ENCODE measurements at places on chromosomes 2 and 18. TPM values are rescaled to one million over a fixed set of nuclear protein-coding genes. Genes with fewer than 3 reads are reported as not detected.

DNA sequence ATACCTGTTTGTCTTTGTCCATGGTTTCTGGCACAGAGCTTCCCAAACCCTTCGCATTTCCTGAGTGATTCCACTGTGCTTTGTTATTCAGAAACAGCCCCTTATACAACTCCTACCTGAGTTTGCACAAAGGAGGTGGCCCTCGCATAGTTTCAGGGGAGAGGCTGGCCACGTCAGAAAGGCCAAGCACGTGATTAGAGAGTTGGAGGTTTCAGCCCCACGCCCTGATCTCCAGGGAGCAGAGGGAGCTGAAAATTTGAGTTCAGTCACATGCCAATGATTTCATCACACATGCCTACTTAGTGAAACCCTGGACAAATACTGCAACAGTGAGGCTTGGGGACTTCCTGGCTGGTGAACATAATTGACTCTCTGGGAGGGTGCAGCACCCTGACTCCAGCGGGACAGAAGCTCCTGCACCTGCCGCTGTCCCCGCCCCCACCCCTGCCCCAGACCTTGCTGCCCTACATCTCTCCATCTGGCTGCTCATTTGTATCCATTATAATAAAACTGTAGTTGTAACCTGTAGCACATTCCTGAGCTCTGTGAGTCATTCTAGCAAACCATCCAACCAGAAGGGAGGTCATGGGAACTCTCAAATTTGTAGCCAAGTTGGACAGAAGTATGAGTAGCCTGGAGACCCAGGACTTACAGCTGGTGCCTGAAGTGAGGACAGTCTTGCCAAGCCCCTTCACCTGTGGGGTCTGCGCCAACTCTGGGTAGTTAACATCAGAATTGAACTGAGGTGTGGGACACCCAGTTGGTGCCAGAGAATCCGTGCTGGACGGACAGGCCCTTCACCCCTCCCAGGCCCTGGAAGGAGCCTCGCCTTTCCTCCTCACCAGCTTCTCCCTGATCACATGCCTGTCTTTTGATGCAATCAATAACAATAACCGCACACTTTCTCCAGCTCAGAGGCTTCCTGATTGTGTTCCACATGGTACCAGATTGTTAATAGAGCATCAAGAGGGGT, 224.3 kb downstream of the ANAPC1 start:
- DNase-seq, result peak; percentile 39
- no peaks in the 10 kb centered on the region for H3K4me1 ChIP-seq
- H3K27ac ChIP-seq, result no peak overlapping the region
- no peaks in the 10 kb centered on the region for H3K27me3 ChIP-seq
- no peak overlapping the region for H3K4me3 ChIP-seq

DNA sequence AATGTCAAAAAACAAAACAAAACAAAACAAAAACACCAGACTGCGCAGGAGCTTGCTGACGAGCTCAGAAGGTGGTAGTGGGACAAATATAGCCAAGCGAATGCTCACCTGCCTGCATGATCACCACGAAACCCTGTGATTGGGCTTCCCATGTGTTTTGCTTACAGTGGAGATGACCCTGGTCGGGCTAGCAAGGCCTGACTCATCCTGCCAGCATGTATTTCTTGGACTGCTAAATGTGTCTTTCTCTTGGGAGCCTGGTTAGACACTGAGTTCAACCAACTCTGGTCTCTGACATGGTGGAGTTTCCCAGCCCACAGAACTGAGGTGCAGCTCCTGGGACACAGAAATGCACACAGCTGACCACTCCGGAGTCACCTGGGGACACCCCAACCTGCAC, 30.7 kb upstream of the DUSP2 start:
- H3K27ac ChIP-seq, result no peak overlapping the region
- no peaks in the 10 kb centered on the region for H3K4me1 ChIP-seq
- H3K36me3 ChIP-seq, result no peaks in the 10 kb centered on the region
- no peak for DNase-seq
- no peaks in the 10 kb centered on the region for H3K27me3 ChIP-seq

DNA sequence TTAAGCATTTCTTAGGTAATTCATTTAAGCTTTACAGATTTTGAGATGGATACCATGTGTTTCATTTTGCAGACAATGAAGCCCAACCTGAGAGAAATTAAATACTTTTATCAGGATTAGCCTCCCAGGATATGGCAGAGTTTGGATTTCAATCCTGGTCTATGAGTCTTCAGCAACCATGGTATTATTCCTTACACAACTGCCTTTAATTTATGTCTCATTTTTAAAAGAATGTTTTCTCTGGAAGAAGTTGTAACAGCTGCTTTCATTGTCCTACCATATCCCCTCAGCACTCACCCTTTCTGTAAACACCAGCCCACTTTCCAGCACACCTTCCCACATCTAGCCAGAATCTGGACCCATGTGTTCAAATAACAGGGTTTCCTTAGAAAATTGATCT, 863.7 kb upstream of the VRK2 start:
- H3K27ac ChIP-seq, result no peak overlapping the region
- H3K27me3 ChIP-seq, result no peaks in the 10 kb centered on the region
- no peak overlapping the region for H3K4me3 ChIP-seq
- no peaks in the 10 kb centered on the region for H3K36me3 ChIP-seq

GRCh38 chr2:121234144-121234543, 50.9 kb downstream of the TFCP2L1 start:
- H3K4me3 ChIP-seq, result no peak overlapping the region
- H3K4me1 ChIP-seq, result no peaks in the 10 kb centered on the region

- no peak overlapping the region for H3K4me3 ChIP-seq
- no peak overlapping the region for H3K27ac ChIP-seq
- H3K36me3 ChIP-seq, result no peaks in the 10 kb centered on the region
- no peak for DNase-seq
- no peaks in the 10 kb centered on the region for H3K4me1 ChIP-seq
- H3K27me3 ChIP-seq, result no peaks in the 10 kb centered on the region
These were observed 131.7 kb downstream of the GCA start for GRCh38 chr2:162475661-162476060.

DNA sequence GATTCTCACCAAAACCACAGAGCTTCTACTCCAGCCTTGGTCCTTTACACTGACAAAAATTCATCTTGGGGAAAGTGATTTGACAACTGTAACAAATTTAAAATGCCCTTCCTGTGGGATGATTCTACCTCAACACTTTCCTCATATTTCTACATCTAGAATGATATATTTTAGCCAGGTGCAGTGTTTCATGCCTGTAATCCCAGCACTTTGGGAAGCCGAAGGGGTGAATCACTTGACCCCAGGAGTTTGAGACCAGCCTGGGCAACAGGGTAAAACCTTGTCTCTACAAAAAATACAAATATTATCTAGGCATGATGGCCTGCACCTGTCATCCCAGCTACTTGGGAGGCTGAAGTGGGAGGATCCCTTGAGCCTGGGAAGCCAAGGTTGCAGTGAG, 408.6 kb downstream of the CDH7 start:
- no peaks in the 10 kb centered on the region for H3K4me1 ChIP-seq
- no peaks in the 10 kb centered on the region for H3K27me3 ChIP-seq
- H3K27ac ChIP-seq, result no peak overlapping the region

DNA sequence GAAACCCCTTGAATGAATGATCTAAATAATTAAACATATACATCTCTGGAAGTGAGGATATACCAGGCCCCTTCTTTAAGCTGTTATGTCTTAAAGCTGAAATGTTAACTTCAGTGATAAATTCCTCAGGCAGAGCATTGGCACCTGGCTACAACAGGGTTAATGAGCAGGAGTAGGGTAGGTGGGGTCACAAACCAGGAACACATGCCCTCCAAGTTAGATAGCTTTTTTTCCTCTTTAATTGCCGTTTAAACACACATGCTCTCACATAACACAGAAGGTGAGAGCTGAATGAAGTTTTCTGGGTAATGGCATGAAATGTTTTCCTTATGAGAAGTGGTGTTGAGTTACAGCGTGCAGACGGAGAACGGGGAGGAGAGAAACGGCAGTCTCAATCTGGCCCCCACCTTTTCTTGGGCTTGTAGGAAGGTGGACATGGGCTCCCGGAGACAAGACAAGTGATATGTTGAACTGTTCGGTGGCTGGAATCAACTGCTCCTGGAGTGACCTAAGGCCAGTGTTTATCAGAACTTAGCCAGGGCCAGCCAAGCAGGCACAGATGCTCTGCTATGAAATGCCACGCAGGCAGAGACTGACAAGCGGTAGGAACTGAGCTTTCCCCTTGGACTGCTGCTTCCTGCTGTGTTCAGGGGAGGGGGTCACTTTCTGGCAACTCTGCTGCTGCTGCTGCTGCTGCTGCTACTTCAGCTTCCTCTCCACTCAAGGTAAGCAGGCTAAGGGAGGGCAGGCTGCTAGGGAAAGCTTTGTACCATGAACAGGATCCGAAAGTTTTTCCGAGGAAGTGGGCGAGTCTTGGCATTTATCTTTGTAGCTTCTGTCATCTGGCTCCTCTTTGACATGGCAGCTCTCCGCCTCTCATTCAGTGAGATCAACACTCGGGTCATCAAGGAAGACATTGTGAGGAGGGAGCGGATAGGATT, at the start of gene GALNT5:
TSS of gene GALNT5 (plus strand) at position 394 of the 941 bp plus-strand sequence. CDS start at position 772, 378 bp downstream.
- no peak for DNase-seq
- no peak within 1 kb of the TSS for H3K4me3 ChIP-seq
- H3K27me3 ChIP-seq, result no peaks in the 10 kb centered on the region
- no peak within 1 kb of the TSS for H3K27ac ChIP-seq
- no peaks in the 10 kb centered on the region for H3K36me3 ChIP-seq

DNA sequence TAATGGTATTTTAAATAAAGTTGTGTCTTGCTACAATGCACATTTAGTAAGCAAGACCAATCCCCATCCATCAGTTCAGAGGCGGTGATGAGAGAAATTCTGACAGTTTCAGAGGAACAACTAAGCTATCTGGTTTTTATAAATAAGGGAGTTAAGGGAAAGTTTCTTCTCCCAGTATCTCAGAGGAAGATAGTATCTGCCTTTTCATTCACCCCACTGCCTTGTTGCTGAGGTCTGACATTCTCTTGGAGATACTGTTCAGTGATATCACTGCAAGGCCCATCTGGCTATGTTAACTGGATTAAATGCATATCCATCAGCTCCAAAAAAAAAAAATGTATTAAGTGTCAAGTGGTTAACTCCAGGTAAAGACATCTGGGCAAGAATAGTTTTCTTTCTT, 47.9 kb downstream of the RBMS1 start:
- no peak for DNase-seq
- H3K4me1 ChIP-seq, result no peaks in the 10 kb centered on the region
- H3K27ac ChIP-seq, result no peak overlapping the region
- H3K27me3 ChIP-seq, result no peaks in the 10 kb centered on the region

DNA sequence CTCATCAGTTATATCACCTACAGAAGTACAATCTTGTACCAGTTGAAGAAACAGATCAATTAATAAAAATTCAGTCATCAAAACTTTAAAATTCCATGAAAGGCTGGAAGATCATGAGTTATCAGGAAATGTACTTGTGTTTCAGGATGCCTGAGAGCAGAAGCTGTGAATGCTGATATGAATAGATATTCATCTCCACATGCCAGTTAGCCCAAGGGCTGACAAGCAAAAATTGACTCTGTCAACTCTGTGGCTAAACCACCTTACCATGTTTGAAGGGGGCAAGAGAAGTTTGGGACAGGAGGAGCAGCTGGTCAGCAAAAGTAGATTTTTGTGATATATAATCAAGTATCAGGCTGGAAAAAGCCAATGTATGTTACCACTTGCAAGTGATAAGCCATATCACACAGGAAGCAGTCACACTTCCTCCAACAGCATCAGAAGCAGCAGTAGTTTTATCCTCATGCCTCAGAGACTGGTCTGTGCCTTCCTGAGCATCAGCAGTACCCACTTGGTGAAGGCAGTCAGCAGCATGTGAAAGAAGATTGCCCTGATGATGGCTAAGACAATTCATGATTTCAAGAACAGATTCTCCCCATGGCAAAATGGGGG, 328.2 kb upstream of the CNTNAP5 start:
- no peak overlapping the region for H3K4me3 ChIP-seq
- no peak overlapping the region for H3K27ac ChIP-seq
- no peaks in the 10 kb centered on the region for H3K4me1 ChIP-seq
- H3K36me3 ChIP-seq, result no peaks in the 10 kb centered on the region
- DNase-seq, result no peak
- H3K27me3 ChIP-seq, result no peaks in the 10 kb centered on the region

- no peaks in the 10 kb centered on the region for H3K36me3 ChIP-seq
- peak overlapping the region; percentile 10 for H3K27ac ChIP-seq
- no peaks in the 10 kb centered on the region for H3K27me3 ChIP-seq
- peak; percentile 60 for DNase-seq
- no peak overlapping the region for H3K4me3 ChIP-seq
These were observed 35.8 kb downstream of the SH3RF3 start for GRCh38 chr2:109164739-109165221.

DNA sequence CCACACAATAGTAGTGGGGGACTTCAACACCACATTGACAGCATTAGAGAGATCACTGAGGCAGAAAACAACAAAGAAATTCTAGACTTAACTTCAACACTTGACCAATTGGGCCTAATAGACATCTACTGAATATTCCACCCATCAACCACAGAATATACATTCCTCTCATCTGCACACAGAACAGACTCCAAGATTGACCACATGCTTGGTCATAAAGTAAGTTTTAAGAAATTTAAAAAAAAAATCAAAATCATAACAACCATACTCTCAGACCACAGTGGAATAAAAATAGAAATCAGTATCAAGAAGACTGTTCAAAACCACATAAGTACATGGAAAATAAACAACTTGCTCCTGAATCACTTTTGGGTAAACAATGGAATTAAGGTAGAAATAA, 9.0 kb upstream of the FLACC1 start:
- H3K27ac ChIP-seq, result no peak overlapping the region
- no peaks in the 10 kb centered on the region for H3K27me3 ChIP-seq
- H3K4me1 ChIP-seq, result no peaks in the 10 kb centered on the region
- H3K36me3 ChIP-seq, result no peaks in the 10 kb centered on the region

GRCh38 chr2:86050301-86050700, 55.4 kb downstream of the POLR1A start:
- no peaks in the 10 kb centered on the region for H3K36me3 ChIP-seq
- H3K4me1 ChIP-seq, result no peaks in the 10 kb centered on the region
- H3K27ac ChIP-seq, result no peak overlapping the region
- H3K4me3 ChIP-seq, result no peak overlapping the region
- H3K27me3 ChIP-seq, result no peaks in the 10 kb centered on the region
- DNase-seq, result no peak

DNA sequence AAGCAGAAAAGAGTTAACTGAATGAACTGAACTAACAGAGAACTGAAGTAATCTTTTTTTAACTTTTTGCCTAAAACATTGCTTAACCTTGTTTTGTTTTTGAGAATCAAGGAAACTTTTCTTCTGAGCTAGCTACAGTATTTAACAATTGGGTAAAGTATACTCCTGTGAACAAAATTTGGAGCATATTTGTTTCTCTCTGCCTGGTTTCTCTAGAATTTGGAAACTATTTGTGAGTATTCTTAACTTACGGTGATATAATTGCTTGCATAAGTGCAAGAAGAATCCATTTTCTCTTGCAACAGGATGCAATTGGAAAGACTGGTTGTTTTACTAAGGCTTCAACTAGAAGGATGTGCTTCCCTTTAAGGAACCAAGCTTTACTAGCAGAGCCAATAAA, 65.9 kb upstream of the FAM98A start:
- no peak for DNase-seq
- H3K4me3 ChIP-seq, result no peak overlapping the region
- no peaks in the 10 kb centered on the region for H3K36me3 ChIP-seq

Gene RNF103
- total RNA-seq, result 55.5 TPM

Gene GAREM1
- total RNA-seq, result 1.5 TPM

Gene LYG2
- total RNA-seq, result not detected

Gene RNMT
- 64.8 TPM for total RNA-seq

Gene DLX1
- total RNA-seq, result 0.14 TPM

Gene LBH
- total RNA-seq, result 93.5 TPM
